ENCODE measurements at places on chromosomes 1 and 21.
A peak's percentile ranks its signal among the peaks of the same experiment; 100 is the strongest.

DNA sequence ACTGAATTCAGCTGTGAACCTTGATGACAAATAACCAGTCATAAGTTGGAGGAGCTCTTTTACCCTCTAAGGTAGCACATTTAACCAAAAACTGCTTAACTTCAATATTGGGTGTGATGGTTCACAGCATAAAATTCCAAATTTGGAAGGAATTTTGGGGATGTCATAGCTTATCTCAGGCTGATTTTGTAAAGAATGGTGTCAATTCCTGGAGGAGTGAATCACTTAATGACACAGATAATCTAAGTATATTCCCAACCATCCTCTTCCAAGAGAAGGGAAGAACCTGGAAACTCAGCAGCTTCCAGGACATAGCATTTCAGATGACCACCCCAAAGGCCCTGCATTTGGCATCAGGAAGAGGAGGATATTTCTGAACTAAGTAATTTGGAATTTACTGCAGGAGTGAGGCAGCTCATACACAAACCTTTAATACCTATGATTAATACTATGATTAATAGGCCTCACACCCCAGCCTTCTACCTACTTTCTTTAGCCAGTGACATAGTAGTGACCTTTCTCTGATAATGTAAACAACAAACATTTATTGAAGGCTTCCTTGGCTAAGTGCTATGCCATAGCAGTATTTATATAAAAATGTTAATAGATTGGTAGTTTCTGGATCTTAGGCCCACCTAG lies 14.5 kb downstream of the GLUL start:
- no peak for DNase-seq

DNA sequence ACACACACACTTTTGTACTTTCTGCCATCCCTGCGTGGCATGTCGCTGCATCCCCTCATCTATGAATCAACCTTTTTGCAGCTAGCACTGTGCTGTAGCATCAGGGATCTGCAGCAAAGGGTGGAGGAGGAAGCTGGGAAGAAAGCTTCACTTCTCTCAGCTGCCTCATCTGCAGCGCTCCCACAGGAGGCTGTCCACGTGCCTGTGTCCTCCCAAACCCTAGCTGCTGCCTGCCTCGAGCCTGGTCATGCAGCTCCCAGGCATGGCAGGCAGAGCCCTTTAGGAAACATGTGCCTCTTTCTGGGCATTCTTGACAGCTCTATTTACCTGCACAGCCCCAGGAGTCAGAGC lies 262.1 kb upstream of the SGIP1 start:
- no peak for DNase-seq

DNA sequence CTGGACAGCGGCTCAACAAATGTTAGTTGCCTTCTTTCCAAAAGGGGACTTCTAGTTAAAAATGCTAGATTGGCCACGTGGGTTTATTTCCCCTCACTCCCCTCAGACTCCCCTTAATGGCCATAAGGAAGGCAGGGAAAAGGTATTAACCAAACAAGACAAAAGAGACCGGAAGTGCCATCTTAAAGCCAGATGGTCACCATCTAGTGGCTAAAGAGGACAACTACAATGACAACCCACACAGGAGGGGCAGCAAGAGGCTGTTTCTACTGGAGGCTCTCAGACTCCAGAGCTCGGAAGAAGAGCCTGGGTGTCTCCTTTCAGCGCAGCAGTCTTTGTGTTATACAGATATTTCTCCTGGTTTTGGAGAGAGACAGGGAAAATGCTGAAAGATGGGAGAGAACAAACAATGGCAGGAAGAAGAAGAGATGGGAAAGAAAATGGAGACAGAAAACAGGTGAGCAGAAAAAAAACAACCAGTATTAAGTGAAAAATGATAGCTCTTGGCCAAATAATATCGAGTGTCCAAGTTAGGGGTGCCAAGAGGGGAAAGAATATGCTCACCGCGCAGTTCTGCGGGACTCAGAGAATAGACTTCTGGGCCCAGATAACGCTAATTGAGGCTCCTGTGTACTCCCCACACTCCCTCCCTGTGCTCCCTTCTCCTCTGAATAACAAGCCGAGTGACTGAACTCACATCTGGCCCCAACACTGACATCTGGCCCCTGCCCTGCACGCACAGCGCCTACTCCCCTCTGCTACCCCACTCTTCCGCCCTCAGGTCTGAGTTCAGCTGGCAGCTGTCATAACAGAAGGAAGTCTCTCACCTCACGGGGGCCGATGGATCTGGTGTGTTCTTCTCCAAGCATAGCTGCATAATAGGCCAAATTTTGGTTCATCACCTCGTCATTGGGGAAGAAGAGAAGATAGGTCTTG lies 9.6 kb downstream of the P3H1 start:
- peak; percentile 76 for DNase-seq

DNA sequence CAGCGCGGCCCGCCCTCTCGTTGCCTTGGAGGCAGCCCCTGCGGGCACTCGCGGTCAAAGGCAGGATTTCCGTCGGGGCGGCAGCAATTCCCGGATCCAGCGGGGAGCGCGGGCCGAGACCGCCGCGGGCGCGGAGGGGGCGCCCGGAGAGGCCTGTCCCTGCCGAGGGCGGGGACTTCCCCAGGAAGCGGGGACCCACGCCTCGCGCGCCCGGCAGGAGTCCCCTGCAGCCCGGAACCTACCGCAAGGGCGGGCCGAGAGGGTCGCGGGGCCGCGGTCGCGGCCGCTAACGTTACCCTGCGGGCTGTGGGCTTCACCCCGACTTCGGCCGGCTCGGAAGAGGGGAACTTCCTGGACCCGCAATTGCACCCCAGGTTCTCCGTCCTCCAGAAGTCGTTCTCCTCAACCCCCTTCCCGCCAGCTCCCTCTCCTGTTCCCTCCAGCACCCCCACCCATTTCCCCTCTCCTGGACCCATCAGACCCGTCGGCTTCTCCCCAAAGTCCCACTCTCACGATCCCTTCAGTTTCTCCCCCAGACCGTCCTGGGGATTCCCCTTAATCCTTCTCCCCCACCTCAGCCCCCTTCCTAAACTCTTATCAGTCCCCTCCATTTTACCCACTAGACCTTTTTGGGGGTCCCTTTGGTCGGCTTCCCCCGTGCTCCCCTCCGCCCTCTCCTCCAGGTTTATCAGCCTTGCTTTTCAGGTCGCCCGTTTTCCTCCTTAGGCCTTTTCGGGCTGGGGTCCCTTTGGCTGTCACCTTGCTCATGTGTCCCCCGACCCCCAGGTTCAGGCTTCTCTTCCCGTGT lies 604 bp downstream of the FGR start:
- peak; percentile 63 for DNase-seq

GRCh38 chr1:153951801-153952200 lies 5.3 kb upstream of the DENND4B start:
- DNase-seq: no peak

GRCh38 chr1:116569381-116569670 lies 1.5 kb downstream of the CD58 start:
- peak; percentile 8 for DNase-seq

DNA sequence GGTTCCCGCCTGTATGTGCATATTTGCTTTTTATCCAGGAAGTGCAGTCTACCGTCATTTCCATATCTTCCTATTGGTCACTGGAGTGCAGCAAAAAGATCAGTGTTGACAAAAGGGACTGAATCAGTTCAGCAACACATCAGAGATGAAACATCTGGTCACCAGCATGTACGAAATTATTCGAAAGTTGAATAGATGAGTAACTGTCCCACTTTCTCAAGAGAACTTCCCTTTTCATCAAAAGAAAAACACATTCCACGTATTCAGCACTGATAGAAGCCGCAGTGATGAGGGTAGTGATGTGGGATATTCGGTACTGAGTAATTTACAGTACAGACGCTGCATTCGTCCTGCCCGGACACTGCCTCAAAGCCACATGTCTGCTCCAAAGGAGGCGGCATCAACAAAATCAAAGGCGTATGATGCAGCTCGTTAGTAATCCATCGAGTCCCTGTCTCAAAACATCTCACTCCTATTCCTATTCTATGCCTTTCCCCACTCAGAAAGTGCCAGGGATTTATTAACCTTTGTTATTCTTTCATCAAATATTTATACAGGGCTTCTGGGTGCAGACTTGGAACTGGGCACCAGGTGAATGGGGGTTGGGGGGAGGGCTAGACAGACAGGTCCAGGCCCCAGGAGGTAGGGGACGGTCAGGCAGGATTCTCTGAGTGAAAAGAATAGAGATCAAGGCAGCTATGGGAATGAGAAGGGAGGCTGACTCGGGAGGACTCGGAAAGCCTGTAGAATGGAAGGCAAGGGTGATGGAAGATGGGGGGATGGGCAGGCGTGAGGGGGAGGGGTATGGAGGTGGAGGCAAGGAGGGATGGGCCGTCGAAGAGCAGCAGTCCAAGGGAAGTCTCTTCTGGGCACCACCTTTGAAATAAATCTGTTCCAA lies 79.5 kb upstream of the SLC45A1 start:
- peak; percentile 58 for DNase-seq

GRCh38 chr1:68908316-68908715 lies 411.4 kb upstream of the DEPDC1 start:
- DNase-seq: no peak

GRCh38 chr1:160953030-160953429 lies 1.6 kb downstream of the ITLN2 start:
- DNase-seq: no peak

DNA sequence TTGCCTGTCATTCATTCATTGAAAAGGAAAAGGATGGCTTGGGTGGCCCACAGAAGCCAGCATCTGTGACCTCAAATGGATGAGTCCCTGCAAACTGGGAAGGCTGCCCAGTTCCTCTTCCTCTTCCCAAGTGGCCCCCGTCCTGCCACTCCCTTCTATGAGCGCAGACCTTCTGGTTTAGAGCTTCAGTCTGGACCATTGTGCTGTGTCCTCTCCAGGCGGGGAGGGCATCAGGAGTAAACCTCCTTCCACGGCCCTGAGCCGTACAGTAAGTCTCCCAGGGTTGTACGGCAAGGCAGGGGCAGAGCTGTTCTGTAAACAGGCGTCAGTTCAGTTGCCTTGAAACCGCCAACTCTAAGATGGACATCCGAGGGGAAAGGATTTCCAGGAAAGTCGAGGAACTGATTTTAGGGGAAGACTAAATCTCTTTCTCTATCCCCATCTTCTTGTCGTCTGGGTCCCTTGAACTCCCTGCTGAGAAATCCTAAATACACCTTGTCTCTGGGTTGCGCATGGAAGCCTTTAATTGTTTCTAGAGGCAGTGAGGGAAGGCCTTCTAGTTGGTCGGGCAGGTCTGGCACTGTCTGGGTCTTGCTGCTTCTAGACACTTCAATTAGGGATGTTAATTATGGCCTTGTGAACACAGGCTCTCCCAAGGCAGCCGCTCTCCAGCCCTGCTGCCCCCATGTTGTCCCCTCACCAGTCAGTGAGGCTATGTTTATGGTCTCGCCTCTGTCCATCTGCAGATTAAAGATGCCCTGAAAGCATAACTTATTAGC lies 22.1 kb downstream of the SOX13 start:
- DNase-seq: peak; percentile 88

DNA sequence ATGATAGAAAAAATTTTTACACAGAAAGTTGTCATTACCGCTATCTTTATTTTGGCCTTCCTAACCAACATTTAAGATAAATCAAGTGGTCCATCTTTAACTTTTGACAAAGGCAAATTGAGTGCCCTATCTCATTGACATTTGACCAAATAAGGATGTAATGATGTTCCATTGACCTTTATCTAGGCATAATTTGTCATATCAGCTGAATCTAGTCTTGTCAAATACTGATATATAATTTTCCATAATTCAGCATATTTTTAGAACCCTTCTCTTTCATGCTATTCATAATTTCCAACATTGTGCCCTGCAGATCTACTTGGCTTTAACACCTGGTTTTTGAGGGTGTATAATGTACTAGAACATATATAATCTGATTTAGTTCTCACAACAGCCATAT lies 63.8 kb downstream of the XCL1 start:
- DNase-seq: no peak

- DNase-seq: no peak
Measured at GRCh38 chr1:6444377-6444776, 19.8 kb downstream of the ESPN start.

DNA sequence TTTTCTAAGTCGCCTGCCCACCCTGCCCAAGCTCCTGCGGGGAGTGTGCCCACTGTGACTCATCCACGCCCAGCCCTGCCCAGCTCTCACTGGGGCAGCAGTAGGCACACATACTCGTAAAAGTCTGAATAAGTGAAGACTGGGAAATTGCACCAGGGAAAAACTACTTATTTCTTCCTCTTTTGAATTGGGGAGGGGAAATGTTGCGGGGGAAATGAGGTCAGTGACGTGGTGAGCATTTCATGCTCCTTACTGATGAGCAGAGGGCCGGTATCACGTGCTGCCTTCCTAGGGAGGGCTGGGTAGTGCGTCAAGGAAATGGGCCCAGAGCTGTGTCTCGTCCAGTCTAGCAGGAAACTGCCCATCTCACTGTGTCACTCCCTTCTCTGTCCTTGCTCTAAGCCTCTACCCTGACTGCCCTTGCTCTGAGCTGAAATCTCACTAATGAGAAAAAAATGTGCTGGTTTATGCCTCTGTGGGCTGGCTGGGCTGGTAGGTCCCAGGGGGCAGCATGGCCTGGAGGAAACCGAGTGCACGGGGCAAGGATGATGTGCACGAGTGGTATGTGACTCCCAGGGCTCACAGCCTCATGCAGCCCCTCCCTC lies 13.5 kb upstream of the TNFRSF1B start:
- DNase-seq: no peak

Measured in NCI-H69 (cell line).